ENCODE measurements at places on chromosomes 12 and 14.

DNA sequence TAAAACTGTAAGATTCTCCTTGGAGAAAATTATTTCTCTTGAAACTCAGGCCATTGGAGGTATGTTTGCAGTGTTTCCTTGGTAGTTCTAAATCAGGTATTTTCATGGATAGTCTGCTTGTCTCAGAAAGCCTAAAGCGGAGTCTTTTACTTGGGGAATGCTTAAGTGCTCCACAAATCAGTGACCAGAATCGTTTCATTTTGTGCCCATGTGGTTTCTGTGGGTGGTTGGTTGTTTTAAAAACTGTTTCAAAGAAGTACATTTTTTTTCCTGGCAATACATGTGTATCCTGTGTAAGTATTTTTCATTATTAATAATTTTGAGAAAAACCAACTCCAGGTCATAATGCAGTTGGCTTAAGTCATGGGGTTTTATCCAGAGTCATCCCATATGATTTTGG is 33.6 kb downstream of the CCDC91 start:
- no peak for DNase-seq

GRCh38 chr14:69483765-69484443 is 624 bp upstream of the PLEKHD1 start:
- no peak for DNase-seq

- DNase-seq = no peak
Measured at GRCh38 chr14:50352584-50352983, 40.5 kb downstream of the DMAC2L start.

DNA sequence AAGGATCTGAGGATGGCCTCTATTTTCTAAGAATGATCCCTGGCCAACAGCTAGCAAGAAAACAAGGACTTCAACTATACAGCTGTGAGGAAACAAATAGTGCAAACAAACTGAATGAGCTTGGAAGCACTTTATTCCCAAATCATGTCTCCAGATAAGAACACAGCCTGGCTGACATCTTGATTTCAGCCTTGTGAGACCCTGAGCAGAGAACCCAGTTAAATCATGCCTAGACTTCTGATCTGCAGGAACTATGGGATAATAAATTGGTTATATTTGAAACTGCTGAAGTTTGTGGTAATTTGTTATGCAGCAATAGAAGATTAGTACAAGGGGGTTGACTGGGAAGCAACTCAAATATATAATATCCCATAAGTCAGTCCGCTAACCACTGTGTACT is 183.9 kb upstream of the BMP4 start:
- no peak for DNase-seq

DNA sequence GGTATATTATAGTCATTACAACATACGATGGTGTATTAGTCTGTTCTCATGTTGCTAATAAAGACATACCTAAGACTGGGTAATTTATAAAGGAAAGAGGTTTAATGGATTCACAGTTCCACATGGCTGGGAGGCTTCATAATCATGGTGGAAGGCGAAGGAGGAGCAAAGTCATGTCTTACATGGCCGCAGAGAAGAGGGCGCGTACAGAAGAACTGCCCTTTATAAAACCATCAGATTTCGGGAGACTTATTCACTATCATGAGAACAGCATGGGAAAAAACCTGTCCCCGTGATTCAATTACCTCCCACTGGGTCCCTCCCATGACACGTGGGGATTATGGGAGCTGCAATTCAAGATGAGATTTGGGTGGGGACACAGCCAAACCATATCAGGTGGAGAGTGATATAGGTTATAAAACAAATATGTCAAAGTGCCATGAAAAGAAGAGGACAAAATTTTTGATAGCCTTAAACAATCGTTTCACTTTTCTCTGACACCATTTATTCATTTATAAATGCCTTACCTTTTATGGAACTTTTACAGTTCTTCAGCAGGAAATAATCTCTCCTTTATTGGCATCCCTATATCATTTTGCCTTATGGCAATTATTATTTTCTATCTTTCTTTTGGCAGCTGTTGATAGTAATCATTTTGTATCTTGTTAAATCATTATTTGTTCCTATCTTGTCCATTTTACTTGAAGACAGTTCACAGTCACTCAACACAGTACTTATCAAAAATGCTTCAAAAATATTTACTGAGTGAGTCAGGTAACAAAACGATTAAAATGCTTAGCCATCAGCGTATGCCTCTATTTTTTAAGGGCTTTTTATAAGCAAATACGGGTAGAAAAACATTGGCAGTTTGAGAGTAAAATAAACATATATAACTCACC is 196.0 kb downstream of the RAD51B start:
- no peak for DNase-seq

GRCh38 chr12:32005496-32006125 is 46.4 kb downstream of the RESF1 start:
- DNase-seq = no peak

DNA sequence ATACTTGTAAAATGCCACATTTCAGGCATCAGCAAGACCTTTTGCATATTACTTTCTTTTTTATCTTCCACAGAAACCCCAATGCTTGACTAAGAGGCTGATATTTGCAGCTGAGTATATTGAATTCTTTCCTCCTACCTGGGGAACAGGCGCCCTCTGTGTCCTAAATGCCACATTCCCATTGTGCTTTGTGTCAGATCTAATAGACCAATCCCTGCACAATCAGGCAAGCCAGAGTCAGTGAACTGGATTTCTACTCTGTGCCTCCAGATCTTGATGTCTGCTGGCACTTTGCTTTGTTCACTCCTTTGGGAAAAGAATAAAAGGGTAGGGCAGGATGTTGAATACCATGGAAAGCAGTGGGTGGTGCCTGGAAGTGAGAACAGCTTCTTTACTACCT is 22.4 kb upstream of the TAS2R42 start:
- no peak for DNase-seq

GRCh38 chr12:88945051-88945732 is 364.9 kb upstream of the KITLG start:
- no peak for DNase-seq

GRCh38 chr12:25558586-25558985 is 5.5 kb upstream of the LMNTD1 start:
- no peak for DNase-seq

DNA sequence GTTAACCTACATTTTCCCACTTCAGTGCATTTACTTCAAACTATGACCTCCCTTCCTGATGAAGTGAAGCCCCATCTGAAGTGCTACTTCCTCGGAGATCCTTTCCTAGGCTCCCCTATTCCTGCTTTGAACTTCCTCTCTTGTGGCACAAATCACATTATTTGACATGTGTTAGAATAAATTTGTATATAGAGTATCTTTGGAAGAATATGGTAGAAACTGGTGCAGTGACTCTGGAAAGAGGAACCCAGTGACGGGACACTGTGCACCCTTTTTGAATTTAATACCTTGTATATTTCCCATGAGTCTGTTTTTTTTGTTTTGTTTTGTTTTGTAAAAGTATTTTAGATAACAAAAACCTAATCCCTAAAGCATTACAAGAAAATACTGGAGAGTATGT is 66.4 kb upstream of the SRSF5 start:
- no peak for DNase-seq

DNA sequence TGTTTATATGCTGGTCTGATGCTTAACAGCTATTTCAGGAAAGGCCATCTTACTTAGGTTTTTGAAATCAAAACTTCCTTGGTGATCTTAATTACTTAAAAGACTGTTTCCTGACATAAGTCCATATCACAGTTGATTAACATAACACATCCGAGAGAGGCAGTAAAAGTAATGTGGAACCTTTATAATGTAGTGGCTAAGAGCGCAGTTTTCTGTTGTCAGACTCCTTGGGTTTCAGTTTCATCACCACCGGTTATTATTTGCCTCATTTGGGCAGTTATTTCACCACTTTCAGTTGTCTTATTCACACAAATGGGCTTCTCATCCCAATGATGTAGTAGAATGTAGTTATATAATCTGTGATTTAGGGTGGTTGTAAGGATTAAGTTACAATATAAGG is 30.9 kb downstream of the TBC1D15 start:
- no peak for DNase-seq

- DNase-seq = no peak
Measured at GRCh38 chr14:103871596-103872480, 24.5 kb upstream of the PPP1R13B start.

GRCh38 chr14:69620211-69620611 is 8.8 kb downstream of the SUSD6 start:
- DNase-seq = no peak

- DNase-seq = no peak
Measured at GRCh38 chr14:71203306-71203705, 296.0 kb downstream of the PCNX1 start.
